Calu3 (cell line): ENCODE measurements at places on chromosomes 6 and 20. TPM values are rescaled to one million over a fixed set of nuclear protein-coding genes. Genes with fewer than 3 reads are reported as not detected.
A peak's percentile ranks its signal among the peaks of the same experiment; 100 is the strongest.

- no peaks in the 10 kb centered on the region for H3K27me3 ChIP-seq
- no peaks in the 10 kb centered on the region for H3K36me3 ChIP-seq
- no peak for DNase-seq
- peaks cover 28% of the 10 kb centered on the region for H3K4me1 ChIP-seq
- no peak overlapping the region for H3K27ac ChIP-seq
Measured at GRCh38 chr6:47091886-47092668, 49.9 kb upstream of the ADGRF1 start.

DNA sequence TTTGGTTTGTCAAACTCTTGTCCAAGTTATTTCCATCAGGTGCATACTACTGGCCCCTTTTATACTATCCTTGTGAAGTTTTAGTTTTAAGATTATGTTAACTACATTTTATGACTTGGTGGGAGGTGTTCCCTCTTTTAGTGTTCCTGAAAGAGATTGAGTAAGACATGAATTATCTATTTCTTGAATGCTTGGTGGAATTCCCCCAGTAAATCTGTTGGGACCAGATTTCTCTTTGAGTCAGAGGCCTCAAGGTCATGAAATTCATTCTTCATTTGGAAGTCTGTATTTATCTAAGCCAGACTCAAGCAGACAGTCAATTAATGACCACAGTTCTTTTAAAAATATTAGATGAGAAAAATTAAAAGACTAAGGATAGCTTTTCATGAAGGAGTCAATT, 81.3 kb downstream of the MOXD1 start:
- H3K27ac ChIP-seq: no peak overlapping the region
- H3K4me3 ChIP-seq: no peak overlapping the region
- H3K27me3 ChIP-seq: no peaks in the 10 kb centered on the region
- no peaks in the 10 kb centered on the region for H3K4me1 ChIP-seq
- no peaks in the 10 kb centered on the region for H3K36me3 ChIP-seq

GRCh38 chr20:24118034-24118433, 129.5 kb upstream of the GGTLC1 start:
- H3K4me1 ChIP-seq: no peaks in the 10 kb centered on the region
- H3K36me3 ChIP-seq: no peaks in the 10 kb centered on the region
- H3K4me3 ChIP-seq: no peak overlapping the region
- no peak overlapping the region for H3K27ac ChIP-seq
- DNase-seq: no peak

- H3K4me3 ChIP-seq: no peak overlapping the region
- no peaks in the 10 kb centered on the region for H3K4me1 ChIP-seq
- no peak overlapping the region for H3K27ac ChIP-seq
- H3K36me3 ChIP-seq: no peaks in the 10 kb centered on the region
Measured at GRCh38 chr20:59708326-59708725, 104.0 kb downstream of the PHACTR3 start.

DNA sequence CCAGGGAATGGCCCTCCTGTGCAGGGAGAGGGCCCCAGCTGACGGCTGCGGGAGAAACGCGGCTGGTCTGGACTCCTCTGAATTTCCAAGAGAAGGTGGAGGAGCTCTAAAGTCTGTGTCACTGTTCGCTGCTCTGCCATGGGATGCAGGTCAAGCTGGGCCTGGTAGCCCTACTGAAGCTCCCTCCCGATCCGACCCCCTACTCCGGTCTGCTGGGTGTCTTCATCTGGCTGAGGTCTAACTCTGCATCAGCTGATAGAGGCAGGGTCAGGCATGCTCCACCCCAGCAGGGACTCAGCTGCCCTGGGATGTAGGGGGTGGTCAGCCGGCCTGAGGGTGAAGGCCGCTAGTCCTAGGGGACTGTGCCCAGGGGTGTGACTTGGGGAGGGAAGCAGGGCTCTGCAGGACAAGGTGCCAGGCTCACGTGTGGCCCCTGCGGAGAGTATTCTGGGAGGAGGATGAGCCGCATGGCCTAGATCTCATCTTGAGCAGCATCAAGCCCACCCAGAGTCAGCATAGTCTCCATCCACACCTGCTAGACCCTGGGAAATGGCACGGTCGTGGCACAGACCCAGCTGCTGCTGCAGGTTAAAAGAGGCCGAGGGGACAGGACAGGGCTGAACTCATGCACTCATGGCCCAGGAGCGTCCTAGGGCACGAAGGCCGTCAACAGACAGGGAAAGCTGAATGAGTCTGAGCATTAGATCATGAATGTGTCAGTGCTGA, 1.4 kb downstream of the CST3 start:
- H3K4me3 ChIP-seq: peak overlapping the region; percentile 73
- H3K27me3 ChIP-seq: no peaks in the 10 kb centered on the region
- DNase-seq: no peak
- no peaks in the 10 kb centered on the region for H3K4me1 ChIP-seq
- peaks cover 8% of the 10 kb centered on the region for H3K36me3 ChIP-seq
- H3K27ac ChIP-seq: no peak overlapping the region

- no peaks in the 10 kb centered on the region for H3K36me3 ChIP-seq
- no peaks in the 10 kb centered on the region for H3K4me1 ChIP-seq
- no peak overlapping the region for H3K27ac ChIP-seq
- peaks cover 23% of the 10 kb centered on the region for H3K27me3 ChIP-seq
- H3K4me3 ChIP-seq: no peak overlapping the region
- DNase-seq: no peak
Measured at GRCh38 chr6:170206851-170207431, 83.9 kb downstream of the DLL1 start.

- peaks cover 15% of the 10 kb centered on the region for H3K36me3 ChIP-seq
- no peaks in the 10 kb centered on the region for H3K27me3 ChIP-seq
- peaks cover 65% of the 10 kb centered on the region for H3K4me1 ChIP-seq
- H3K4me3 ChIP-seq: no peak overlapping the region
- no peak for DNase-seq
- peak overlapping the region; percentile 99 for H3K27ac ChIP-seq
Measured at GRCh38 chr6:37025621-37026466, 20.4 kb downstream of the FGD2 start.

- DNase-seq: no peak
Measured at GRCh38 chr6:130529569-130530149, 163.8 kb downstream of the TMEM200A start.

- H3K27ac ChIP-seq: no peak overlapping the region
- no peak overlapping the region for H3K4me3 ChIP-seq
- no peaks in the 10 kb centered on the region for H3K27me3 ChIP-seq
- H3K36me3 ChIP-seq: no peaks in the 10 kb centered on the region
- peak; percentile 1 for DNase-seq
Measured at GRCh38 chr6:145887969-145888368, 73.4 kb upstream of the FBXO30 start.

CTCFL gene
- not detected in 2 replicates for total RNA-seq

EEF1A2 gene
- 359 and 393 TPM in 2 replicates for total RNA-seq

MLN gene
- total RNA-seq: not detected in 2 replicates

KHDC1 gene
- 4.9 and 5.0 TPM in 2 replicates for total RNA-seq

ADTRP gene
- total RNA-seq: 0.54 TPM in 1 of 2 replicates, not detected in the other
